ENCODE measurements at places on chromosomes 7 and 10.

DNA sequence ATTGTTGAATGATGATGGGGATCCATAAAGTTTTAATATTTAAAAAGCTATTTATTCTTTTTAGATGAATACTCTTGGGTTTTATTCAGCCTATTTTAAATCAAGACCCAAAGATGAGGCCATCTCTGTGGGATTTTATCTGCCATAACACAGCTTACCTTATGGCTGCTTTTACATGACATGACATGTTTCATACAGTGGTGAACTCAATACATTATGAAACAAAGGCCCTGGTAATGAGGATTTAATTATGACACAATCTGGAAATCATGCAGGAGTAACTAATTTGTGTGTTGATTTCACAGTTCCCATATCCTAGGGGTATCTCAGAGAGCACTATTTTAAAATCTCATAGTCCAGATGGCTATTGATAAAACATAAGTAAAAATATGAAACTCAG is 661.8 kb upstream of the FZD8 start:
- no peak for DNase-seq

DNA sequence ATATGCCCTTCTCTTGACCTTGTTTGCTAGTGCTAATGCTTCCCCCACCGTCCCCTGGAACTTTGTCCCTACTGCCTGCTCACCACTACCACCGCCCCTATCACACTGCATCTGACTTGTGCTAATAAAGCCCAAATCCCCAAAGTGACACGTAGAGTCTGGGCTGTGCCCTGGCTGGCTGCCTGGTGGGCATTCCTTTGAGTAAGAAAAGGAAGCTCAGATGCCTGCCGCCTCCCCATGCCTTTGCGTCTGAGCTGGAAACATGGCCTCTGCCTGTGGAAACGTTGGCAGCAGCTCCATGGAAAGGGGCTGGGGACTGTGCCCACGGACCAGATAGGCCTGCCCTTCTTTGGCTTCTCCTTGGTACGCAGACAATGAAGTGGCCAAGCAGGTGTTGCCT is 138.3 kb downstream of the CYP26A1 start:
- no peak for DNase-seq

DNA sequence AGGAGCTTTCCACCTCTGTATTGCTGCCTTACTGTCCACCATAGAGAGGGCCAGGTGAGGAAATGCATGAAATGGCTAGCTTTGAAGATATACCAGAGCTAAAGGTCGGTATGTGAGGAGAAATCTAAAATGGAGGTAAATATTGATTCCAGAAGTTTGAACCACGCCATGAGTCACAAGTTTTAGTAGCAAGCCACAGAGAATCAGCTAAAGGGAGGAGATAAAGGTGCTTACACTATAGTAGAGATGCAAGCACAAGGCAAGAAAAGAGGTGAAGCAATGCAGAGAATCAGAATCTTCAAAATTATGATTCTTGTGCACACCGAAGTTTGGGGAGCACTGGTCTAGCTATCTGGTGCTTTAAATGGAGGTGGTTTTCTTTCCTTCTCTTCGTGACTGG is 3.0 kb upstream of the GSAP start:
- DNase-seq: no peak

DNA sequence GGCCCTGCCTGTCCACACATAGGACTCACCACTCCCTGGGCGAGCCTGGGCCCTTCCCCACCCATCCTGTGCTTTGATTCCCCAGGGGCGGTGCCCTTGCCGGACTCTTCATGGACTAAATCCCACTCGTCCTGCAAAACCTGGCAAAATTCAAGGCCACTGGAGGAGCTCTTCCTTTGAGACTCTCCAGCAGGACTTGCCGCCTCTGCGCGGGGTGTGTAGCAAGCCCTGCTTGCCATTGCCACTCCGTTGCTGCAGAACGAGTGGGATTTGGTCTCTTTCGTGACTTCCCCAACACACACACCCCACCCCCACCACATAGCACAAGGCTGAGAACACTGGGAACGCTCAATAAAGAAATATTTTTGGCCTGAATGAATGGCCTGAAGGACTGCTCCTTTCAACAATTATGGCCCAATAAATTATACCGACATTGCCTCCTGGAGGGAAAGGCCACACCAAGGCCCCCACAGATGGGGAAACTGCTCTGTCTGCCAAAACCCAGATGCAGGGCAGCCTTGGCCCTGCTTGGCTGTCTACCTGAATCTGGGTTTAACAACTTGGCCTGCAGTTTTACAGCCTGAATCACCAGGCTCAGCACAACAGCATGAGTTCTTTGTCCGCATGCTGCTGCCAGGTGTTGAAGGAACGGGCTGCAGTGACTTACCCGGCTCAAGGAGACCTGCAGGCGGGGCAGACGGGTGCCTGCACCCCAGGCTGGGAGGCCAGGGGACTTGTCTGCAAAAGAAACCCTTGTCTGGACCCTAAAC is 72.8 kb upstream of the KAT6B start:
- DNase-seq: no peak

DNA sequence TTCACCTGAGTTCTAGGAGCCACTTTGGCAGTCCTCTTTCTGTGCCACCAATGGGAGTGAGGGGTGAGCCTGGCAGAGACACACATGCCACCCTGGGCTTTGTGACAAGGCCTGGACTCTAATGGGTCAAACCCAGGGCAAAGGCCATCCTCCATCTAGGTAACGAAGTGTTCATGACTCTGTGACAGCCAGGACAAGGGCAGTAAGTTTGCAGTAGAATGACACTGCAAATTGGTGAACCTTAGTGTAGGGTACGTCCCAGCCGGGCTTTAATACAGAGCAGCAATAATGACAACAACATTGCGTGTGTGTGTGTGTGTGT is 43.3 kb downstream of the PAPSS2 start:
- DNase-seq: no peak

Data from small intestine (tissue), 16 donors.